Left ventricle myocardium superior (tissue), 1 donor: ENCODE measurements at places on chromosomes 1 and 21. TPM values are rescaled to one million over a fixed set of nuclear protein-coding genes. Genes with fewer than 3 reads are reported as not detected.

HSD3B2 gene
- total RNA-seq, result not detected

ERICH3 gene
- not detected for total RNA-seq

TRIM17 gene
- 0.50 TPM for total RNA-seq

INSRR gene
- total RNA-seq, result 0.72 TPM

TCHH gene
- total RNA-seq, result 0.02 TPM

LIN28A gene
- total RNA-seq, result not detected

RGS13 gene
- total RNA-seq, result not detected

ADAMTSL4 gene
- 77.7 TPM for total RNA-seq

SIK1 gene
- total RNA-seq, result 8.0 TPM

CD1B gene
- not detected for total RNA-seq

CFHR3 gene
- total RNA-seq, result not detected

BTBD8 gene
- 4.4 TPM for total RNA-seq

SORT1 gene
- total RNA-seq, result 117 TPM

FNDC5 gene
- total RNA-seq, result 156 TPM

MX1 gene
- 14.9 TPM for total RNA-seq

RIPK4 gene
- 0.17 TPM for total RNA-seq

TCEA3 gene
- total RNA-seq, result 81.0 TPM

PTPRC gene
- total RNA-seq, result 6.9 TPM

GSTM5 gene
- total RNA-seq, result 2.6 TPM

PLA2G2C gene
- total RNA-seq, result not detected

LCE2B gene
- total RNA-seq, result not detected

OR2L13 gene
- not detected for total RNA-seq

COL8A2 gene
- total RNA-seq, result 0.67 TPM

RPS6KC1 gene
- 9.5 TPM for total RNA-seq

TOR3A gene
- total RNA-seq, result 8.7 TPM

FNBP1L gene
- 23.6 TPM for total RNA-seq
